Transverse colon (tissue), 4 donors: ENCODE measurements at places on chromosomes 4 and X. TPM values are rescaled to one million over a fixed set of nuclear protein-coding genes. Genes with fewer than 3 reads are reported as not detected.

GRCh38 chrX:13655674-13656073 is 2.7 kb downstream of the TCEANC start:
- DNase-seq = no peak

- DNase-seq = no peak
These were observed 123.3 kb downstream of the KDM6A start for GRCh38 chrX:44996277-44996676.

SPATA4 gene
- total RNA-seq = not detected

DNA sequence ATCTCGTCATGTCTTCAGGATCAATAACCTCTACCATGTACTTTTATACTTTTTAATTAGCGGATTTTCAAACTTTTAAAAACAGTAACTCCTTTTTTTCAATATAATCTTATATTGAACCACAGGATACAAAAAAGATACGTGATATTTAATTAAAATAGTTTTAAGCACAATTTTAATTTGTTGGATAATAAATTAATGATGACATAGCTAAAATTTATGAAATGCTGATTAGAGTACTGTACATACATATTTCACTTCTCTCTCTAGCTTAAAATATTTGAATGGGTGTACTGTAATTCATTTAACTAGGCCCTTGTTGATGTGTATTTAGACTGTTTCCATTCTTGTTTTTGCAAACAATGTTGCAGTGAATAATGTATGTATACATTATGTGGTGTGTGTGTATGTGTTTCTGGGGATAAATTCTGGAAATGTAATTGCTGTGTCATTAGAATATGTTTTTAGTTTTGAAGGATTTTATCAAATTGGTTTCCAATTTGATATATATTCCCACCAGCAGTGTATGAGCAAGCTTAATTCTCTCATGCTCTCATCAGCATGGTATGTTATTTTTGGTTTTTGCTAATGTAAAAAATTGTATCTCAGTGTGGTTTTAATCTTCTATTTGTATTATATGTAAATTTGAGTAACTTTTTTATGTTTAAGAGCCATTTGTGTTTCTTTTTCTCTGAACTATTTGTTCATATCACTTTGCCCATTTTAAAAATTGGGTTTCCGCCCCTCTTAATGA is 66.4 kb downstream of the CDKL5 start:
- no peak for DNase-seq
